ENCODE measurements at places on chromosomes 4 and X.

DNA sequence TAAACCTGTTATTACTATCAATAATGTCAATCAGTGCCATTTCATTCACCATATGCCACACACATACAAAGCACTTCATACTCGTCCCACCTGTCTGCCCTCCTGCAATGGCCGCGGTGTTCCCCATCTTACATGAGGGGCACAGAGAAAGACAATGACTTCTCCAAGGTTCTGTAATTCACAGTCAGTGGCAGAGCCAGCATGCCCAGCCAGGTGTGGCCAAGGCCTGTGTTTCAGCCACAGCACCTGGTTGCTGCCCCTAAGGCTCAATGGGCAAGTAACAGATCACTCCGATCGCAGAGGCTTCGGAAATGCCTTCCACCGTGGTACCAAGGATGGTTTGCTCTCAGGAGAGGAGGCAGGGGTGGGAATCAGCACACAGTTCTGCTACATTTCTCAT is 10.9 kb downstream of the AFAP1 start:
- DNase-seq, result no peak

GRCh38 chr4:142549726-142550463 is 296.2 kb downstream of the INPP4B start:
- no peak for DNase-seq

DNA sequence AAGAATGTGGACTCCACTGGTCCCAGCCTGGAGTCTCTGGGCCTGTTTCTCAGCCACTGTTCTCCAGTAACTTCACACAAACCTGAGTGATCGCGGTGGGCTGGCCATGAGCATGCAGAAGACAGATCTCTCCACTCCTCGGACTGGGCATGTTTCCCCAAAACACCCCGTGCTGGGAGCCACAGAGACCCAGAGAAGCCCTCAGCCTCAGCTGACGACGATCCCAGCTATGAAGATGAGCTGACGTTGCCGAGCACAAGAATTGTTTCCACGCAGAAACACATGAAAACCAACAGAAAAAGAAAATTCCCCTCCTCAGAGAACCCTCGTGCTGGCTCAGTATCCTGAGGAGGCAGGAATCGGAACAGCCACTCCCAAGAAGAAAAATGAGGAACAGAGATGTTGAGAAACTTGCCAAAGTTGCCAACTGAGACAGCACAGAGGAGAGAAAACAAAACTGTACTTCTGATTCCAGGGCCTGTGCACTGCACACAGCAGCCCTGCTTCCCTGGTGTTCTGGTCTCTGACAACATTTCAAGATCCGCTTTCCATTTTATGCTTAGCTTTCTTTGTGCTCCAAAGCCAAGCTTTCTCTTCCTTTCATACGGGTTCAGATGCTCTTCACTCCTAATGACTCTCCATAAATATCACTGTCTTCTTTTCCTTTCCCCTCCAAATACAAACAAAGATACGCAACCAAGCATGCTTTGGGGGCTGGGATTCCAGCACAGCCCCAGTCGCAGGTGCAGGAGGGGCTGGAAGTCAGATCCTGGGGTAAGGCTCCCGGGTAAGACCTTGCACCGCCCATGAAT is 81.4 kb downstream of the IRF2 start:
- no peak for DNase-seq

GRCh38 chrX:96722781-96723180 is 38.1 kb downstream of the DIAPH2 start:
- no peak for DNase-seq

DNA sequence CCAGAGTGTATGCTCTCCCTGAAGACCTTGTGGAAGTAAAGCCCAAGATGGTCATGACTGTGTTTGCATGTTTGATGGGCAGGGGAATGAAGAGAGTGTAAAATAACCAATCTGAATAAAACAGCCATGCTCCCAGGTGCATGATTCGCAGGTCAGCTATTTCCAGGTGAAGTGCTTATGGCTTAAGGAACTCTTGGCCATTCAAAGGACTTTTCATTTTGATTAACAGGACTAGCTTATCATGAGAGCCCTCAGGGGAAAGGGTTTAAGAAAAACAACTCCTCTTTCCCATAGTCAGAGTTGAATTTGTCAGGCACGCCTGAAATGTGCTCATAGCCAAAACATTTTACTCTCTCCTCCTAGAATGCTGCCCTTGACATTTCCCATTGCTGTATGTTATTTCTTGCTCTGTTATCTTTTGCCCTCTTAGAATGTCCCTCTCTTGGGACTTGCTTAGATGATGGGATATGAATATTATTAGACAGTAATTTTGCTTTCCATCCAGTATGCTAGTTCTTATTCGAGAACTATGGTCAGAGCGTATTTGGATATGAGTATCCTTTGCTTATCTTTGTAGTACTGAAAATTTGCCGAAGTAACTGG is 88.6 kb downstream of the PLS3 start:
- DNase-seq, result no peak

DNA sequence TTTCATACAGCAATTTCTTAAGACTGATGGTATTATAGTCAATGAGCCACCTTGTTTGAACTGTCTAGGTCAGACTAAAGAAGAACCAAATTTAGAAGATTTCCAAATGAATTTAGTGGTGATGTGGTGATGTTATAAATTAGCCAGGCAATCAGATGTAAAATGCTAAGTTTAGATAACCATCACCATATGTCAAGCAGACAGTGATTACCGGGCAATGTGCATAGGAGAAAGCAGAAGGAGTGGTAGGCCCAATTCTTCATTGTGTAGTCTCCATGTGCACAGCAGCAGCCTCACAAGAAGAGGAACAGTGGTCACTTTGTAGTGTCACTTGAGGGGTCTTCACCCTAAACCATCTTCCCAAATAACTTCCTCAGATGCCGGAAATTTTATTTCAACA is 198.8 kb downstream of the ANTXR2 start:
- DNase-seq, result no peak
